ENCODE measurements at places on chromosomes 2 and 18.

GRCh38 chr2:229572507-229573271 is 141.7 kb downstream of the DNER start:
- no peak for DNase-seq

- no peak for DNase-seq
Measured at GRCh38 chr2:215746226-215746886, 267.0 kb downstream of the MREG start.

DNA sequence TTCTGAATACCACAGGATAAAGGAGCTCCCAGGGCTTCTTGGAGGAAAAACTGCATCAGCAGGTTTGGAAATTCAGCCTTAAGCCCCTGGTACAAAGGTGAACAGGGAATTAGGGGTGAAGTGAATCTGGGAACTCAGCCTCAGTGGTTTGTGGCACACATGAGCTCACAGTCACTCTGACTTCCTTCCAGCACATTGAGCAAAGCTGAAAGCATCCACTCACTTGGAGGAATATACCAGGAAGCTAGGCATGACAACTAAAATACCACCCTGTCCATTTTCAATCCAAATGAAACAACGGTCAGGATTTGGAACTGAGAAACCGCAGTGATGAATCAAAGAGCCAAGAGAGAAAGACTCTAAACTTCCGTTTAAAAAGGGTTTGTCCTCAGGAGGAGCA is 216.1 kb downstream of the ICOS start:
- DNase-seq, result no peak

DNA sequence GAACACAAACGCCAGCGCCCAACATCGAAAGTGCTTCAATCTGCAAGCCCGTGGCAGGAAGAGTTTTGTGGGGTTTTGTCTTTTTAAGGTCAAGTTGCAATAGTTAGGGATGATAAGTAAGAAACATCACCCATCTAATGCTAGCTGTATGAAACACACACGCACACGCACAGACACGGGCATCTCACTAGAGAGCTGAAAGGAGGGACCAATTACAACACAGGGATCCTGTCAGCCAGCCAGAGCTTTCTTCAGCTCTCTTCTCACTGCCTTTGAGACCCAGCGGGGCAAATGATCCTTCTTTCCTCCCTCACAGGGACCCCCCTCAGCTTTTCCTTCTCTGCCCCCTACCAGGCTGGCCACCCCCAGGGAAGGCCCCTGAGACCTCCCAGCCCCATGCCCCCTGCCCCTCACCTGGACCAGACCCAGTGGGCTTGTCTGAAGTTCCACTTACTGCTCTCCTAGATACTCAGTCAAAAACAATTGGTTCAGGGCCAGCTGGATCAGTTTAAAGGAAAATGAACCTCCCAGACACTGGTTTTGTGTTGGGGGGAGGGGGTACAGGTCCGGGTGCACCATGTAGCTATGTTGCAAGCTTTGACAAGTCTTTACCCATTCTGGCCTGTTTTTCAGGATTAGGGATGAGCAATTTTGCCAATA is 17.9 kb downstream of the CYP26B1 start:
- DNase-seq, result no peak

DNA sequence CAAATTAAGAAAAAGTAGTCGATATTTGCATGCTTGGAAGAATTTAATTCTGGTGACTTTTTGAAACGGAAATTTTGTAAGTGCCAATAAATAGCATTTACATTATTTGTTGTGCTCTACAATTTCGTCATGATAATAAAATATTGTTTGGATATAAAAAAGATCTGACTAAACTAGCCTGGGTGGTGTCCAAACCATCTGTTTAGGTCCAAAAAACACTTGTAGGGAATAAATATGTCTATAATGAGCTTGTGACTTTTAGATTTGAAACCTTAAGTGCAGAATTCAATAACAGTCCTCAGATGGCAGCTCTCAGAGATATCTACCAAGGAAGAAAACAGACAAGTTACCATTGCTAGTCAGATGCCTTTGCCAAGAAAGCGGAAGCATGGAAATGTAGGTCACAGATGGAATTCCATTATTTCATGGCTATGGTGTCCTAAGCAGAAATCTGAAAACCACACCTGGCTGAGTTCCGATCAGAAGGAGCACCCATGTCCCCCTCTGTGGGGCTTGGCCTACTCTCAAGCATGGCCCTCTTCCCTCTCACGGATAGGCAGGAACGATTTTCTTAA is 731.1 kb downstream of the RNF144A start:
- DNase-seq, result no peak

DNA sequence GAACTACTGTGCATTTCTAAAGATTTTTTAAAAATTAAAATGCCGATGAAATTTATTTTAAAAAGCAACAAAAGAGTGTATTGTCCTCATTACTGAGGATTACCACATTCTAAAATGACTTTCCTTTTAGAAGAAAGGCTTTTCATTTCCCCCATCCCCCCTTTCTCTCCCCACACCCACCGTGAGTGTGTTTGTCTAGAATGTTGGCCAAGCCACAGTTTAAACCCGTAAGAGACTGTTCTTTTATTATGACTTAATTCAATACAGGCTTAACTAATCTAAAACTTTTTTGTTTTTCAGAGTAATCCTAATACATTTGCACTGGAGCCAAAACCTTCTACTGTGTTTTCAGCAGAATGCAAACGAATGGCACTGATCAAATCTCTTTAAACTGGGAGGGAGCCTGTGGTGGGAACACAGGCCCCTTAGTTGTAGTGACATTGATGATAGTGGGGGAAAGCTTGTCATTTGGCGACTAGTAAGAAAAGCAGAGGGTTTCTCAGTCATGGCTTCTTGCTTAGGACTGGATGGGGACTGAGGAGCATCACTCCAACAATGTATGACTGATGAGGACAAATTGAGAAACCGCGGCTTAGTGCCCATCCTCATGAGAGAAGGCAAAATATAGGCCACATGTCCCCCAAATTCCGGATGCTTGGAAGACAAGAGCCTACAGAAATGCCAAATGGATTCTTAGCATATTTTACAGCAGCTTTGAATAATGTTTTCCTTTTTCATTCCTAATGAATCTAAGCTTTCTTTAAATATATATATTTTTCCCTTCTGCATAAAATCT is 154.0 kb upstream of the SMIM21 start:
- no peak for DNase-seq

- no peak for DNase-seq
Measured at GRCh38 chr2:9753665-9754531, 89.4 kb upstream of the TAF1B start.

- no peak for DNase-seq
Measured at GRCh38 chr18:55421308-55421614, 166.7 kb downstream of the TCF4 start.

GRCh38 chr2:241514986-241515737 is 6.8 kb upstream of the STK25 start:
- no peak for DNase-seq

GRCh38 chr2:41968182-41968578 is 79.6 kb upstream of the PKDCC start:
- no peak for DNase-seq

Measured in kidney glomerular epithelial cell (primary cell).